ENCODE measurements at places on chromosomes 2 and 18.

DNA sequence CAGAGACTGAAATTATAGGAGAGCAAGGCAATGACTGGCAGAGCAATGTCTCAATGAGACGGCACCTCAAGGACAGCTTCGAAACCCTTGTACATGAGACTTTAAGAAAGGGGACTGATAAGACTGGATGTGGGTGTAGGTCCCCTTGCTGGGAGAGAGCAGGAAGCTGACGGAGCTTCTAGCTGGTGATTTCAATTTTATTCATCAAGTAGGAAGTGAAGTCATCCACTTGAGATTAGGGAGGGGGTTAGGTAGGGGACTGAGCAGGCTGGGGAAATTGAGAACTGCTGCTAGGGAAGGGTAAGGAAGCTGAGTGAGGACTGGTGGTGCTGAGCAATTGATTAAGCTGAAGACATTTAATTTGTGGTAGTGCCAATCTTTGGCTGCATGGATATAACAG lies 99.5 kb upstream of the ITGB6 start:
- DNase-seq = no peak

GRCh38 chr2:30514848-30515435 lies 67.9 kb downstream of the LCLAT1 start:
- no peak for DNase-seq

- DNase-seq = no peak
Observed at GRCh38 chr2:209834767-209835166, 63.1 kb downstream of the UNC80 start.

- no peak for DNase-seq
Observed at GRCh38 chr2:159164457-159164911, 122.0 kb downstream of the WDSUB1 start.

All from T-cell (primary cell).